ENCODE measurements at places on chromosomes 11 and 22. TPM values are rescaled to one million over a fixed set of nuclear protein-coding genes. Genes with fewer than 3 reads are reported as not detected.

Gene POTEH
- not detected for total RNA-seq

Gene OR51E2
- not detected for total RNA-seq

Gene TXNRD2
- total RNA-seq = 16.1 TPM

Gene C11orf65
- 1.6 TPM for total RNA-seq

Gene GPR83
- 0.15 TPM for total RNA-seq

Gene SOX6
- total RNA-seq = 9.6 TPM

Gene F2
- 0.25 TPM for total RNA-seq

Gene PPP2R5B
- 26.2 TPM for total RNA-seq

Gene PIWIL4
- total RNA-seq = 1.7 TPM

Gene OR5D16
- not detected for total RNA-seq

Gene SNX32
- 5.9 TPM for total RNA-seq

Gene TOP3B
- total RNA-seq = 43.6 TPM

Gene C11orf87
- 0.49 TPM for total RNA-seq

Gene CDC42BPG
- total RNA-seq = 10.1 TPM

Gene HBG2
- total RNA-seq = not detected

Gene SCUBE1
- total RNA-seq = 1.8 TPM

Gene RIC3
- 8.7 TPM for total RNA-seq

Gene DUSP8
- total RNA-seq = 0.51 TPM

Gene HBB
- total RNA-seq = not detected

Gene NNMT
- total RNA-seq = not detected

Gene FOLR2
- total RNA-seq = not detected

Gene AGBL2
- total RNA-seq = 0.25 TPM

Gene SYCE3
- total RNA-seq = not detected

Gene ADAMTS15
- total RNA-seq = 13.0 TPM

Gene GAB4
- total RNA-seq = not detected

Gene OR10D3
- not detected for total RNA-seq

Gene CARD16
- total RNA-seq = not detected

Gene BAIAP2L2
- total RNA-seq = 2.8 TPM

Gene KCNJ11
- 17.0 TPM for total RNA-seq

Gene LINC01488
- total RNA-seq = 1.6 TPM

Gene KLHDC7B
- 0.07 TPM for total RNA-seq

Gene MYEOV
- total RNA-seq = 0.51 TPM

Data from cardiac muscle cell (in vitro differentiated cells and primary cell).